SW 1271 (cell line): ENCODE measurements at places on chromosomes 2 and 18.

DNA sequence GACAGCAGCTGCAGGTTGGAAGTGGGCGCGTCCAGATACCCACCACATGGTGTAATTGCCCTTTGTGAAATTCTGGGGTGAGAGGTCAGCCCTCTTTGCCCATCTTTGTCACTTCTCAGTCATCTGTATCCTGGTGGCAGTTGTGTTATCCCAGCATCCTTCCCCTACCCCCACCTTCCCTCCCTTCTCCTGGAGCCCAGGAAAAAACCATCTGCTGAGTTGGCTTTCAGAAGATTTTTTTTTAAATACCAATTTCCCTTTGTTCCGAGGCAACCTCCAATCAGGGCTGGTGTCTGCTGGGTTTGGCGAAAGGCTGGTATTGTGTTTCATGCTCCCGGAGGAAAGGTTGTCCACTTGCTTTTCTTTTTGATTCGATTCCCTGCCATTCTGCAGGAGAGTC lies 35.2 kb downstream of the SETBP1 start:
- no peak for DNase-seq

DNA sequence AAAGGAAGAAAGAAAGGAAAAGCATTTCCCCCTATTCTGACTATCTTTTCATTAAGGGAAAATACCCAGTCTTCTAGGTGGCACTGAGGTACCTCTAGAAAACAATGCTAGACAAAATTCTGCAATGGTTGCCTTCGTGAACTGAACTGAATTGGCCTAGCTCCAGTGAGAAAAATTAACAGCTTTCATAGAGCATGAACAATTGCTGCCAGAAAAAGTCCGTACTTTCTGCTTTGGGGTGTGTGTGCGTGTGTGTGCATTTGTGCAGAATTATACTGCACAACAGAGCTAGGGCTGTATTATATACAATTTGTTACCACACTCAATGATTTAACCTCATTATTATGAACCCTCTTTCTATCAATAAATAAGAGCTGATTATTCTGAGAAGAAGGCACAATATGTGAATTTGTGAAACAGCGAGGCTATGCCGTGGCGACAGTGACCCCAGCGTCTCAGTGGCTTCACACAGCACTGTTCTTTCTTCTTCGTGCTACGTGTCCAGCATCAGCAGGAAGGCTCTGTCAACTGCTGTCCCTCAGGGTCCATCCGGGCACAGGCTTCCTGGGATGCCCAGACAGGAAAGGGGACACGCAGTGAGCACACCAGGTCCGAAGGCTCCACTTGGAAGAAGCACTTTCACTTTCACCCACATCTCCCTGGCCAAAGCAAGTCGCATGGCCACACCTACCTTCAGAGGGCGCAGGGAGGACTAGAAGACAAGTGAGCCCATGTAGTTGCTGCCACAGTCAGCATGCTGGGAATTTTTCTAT lies 47.5 kb downstream of the PTGR3 start:
- no peak for DNase-seq

DNA sequence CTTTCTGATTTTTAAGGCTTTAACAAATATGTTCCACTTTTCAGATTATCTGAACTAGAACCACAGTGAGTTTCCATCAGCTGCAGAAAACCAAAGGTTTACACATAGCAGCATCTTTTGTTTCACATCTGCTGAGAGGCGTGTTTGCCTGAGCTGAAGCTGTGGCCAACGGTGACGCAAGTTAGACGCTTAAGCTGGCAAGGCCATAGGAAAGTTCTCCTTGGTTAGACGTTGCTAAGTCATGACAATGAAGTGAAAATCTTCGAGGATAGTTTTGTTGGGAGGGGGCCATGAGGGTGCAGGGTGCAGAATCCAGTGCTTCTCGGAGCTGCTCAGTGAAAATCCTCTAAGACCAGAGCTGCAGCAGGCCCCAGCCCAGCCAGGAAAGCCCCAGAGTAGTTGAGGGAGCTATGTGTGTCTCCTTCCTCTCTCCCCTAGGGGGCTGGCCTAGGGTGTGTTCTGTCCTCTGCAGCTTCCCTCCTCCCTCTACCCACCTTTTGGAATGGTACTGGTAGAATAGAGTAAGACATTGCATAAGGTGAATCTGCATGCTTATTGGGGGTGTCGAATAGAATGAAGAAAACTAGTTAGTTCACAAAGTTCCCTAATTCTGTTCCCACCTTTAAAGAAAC lies 105.4 kb downstream of the FHOD3 start:
- DNase-seq: no peak

DNA sequence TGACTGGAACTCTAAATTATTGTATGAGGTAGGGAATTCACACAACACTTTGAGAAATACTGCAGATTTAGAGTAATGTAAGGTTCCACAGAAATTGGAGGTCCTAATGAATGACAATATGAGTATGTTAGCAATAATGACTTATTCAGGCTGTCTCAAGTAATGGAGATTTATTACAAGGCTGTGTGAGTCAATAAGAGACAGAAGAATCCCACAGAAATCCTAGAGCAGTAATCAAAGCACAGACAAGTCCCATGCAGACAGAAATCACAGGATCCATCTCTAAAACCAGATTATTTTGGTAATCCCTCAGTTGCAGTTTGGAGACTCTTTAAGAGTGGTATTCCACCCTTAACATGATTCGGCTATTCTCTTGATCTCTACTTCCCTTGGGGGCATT lies 83.6 kb downstream of the FAM161A start:
- DNase-seq: no peak

- DNase-seq: no peak
Observed at GRCh38 chr2:231069379-231070054, 12.8 kb downstream of the PSMD1 start.

DNA sequence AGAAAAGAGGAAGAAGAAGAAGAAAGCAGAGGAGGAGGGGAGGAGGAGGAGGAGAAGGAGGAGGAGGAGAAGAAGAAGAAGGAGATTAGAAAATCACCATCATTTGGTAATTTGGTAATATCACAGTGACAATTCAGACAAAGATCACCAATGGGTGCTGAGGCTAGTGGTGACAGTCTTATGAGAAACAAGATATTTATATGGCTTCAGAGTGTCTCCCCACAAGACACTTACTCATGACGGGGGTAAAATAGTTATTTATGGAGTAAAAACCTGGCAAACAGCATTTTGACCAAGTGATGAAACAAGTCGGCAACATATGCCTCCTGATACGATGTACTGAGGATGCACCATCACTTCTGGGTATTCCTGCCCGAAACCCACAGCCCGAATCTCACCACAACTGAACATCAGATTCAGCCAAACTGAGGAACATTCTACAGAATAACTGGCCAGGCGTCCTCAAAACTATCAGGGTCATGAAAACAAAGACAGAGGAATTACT lies 4.9 kb downstream of the ASPRV1 start:
- DNase-seq: no peak

- no peak for DNase-seq
Observed at GRCh38 chr2:203997980-203998809, 61.6 kb downstream of the ICOS start.
